ENCODE measurements at places on chromosomes 4 and X. TPM values are rescaled to one million over a fixed set of nuclear protein-coding genes. Genes with fewer than 3 reads are reported as not detected.

SPOCK3 gene
- total RNA-seq, result not detected

ZNF157 gene
- not detected for total RNA-seq

EPHA5 gene
- not detected for total RNA-seq

GAGE12H gene
- total RNA-seq, result not detected

SSX4B gene
- total RNA-seq, result not detected

- no peak for DNase-seq
Measured at GRCh38 chr4:142818031-142818430, 28.1 kb downstream of the INPP4B start.

DNA sequence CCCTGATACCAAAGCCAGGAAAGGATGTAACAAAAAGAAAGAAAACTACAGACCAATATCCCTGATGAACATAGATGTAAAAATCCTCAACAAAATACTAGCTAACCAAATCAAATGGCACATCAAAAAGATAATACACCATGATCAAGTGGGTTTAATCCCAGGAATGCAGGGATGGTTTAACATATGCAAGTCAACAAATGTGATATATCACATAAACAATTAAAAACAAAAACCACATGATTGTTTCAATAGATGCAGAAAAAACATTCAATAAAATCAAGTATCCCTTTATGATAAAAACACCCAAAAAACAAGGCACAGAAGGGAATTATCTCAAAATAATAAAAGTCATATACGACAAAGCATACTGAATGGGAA is 31.5 kb downstream of the ELF2 start:
- no peak for DNase-seq

GRCh38 chr4:61336488-61336887 is 136.4 kb downstream of the ADGRL3 start:
- DNase-seq, result no peak

DNA sequence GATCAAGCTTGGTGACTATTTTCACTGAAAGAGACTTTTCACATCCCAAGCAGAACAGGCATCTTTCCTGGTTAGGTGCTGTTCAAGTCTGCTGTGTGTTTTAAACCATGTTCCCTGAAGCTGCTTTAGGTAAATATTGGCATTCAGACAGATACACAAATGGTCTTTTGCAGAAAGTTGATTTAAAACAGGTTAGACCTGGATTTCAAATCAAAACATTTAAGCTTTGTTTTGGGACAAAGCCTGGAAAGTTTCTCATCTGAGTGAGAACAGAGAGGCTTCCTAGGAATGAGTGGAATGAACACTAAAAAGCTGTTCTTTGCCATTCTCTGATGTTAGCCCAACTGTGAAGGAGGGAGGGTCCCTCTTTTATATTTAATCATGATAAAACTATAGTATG is 10.1 kb downstream of the ANXA3 start:
- DNase-seq, result no peak

DNA sequence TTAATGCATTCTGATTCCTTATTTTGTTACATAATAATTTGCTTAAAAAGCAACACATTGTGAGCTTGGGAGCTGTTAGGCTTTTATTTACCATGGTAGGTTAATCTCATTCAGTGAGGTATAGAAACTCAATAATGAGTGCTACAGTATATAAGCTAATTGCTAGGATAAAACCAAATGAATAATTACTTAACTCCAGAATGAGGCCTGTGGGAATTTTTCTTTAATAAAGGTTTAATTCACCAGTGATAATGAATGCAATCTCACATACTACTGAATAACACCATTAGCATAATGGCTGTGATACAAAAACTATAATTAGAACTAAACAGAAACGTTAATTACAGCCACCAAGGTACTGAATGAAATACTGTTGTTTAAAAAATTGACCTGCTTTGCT is 326.3 kb downstream of the IQCM start:
- no peak for DNase-seq

DNA sequence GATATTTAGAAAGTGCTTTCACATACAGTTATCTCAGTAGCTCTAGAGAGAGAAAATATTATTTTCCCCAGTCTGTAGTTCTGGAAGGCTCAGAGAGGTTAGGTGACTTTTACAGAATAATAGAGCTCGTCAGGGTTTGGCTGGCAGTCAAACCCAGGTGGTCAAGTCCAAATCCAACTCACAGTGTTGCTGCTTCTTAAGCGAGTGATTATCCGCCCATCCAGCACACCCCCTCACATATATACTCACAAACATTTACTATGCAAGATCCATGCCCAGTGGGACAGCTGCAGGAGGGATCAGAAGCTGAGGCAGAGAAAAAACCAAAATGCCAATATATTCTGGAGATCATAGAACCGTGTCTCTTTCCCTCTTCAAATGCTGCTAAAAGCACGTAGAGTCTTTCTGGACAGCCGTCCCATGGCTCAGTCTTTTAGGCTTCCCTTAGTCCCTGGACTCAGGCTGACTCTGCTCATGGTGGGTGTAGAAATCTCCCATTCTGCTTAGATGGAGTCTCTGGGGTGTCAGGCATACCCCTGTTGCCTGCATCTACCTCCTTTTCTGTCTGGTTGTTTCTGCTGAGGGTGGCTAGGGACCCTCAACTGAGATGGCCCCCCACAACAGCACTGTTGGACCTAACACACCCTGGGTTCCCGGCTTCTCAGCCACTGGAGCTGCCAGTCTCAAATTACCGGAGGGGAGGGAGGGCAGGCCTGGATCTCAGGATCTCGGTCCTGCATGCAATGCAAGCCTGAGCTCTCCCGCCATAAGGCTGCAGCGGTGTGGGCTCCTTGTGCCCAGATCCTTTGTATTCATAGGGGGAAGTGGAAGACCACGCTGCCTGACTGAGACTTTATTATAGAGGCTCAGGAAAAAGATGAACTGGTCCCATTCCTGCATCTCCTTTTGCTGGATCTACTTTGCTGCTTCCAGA is at the start of gene CHRNA9:
Gene CHRNA9 (plus strand): TSS at position 743 of the 934 bp plus-strand sequence. CDS start 135 bp downstream, at position 878.
- no peak for DNase-seq

DNA sequence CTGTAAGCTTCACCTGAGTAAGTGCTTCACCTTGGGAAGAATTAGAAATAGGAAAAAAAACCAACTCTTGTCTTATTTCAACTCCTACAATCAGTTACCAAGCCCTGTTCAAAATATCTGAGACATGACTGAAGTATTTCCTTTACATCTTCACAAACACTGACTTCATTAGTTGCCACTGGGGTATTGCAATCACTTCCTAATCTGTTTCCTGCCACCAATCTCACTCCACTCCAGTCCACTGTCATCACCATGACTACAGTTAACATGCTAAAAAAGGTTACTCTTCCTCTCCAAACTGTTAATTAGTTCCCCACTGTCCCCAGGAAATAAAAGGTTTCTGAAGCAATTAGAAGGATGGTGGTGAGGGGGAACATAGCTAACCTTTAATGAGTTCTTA is 3.3 kb upstream of the SUPT20HL1 start:
- no peak for DNase-seq

DNA sequence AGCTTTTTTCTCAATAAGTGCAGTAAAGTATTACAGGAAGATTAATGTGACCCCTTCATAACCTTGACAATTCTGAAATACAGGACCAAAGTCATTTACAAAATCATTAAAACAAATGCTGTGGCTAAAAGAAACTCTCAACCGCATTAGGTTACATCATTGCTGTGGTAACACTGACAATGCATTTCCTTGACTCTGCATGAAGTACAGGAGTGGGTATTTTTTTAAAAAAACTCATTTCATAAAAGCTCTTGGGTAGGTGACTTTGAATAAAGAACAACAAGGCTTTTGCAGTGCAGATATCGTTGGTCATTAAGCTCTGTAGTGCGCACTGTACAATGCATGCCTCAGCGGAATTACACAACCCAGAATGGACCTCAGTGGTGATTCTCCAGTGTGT is 23.4 kb upstream of the XK start:
- no peak for DNase-seq

DNA sequence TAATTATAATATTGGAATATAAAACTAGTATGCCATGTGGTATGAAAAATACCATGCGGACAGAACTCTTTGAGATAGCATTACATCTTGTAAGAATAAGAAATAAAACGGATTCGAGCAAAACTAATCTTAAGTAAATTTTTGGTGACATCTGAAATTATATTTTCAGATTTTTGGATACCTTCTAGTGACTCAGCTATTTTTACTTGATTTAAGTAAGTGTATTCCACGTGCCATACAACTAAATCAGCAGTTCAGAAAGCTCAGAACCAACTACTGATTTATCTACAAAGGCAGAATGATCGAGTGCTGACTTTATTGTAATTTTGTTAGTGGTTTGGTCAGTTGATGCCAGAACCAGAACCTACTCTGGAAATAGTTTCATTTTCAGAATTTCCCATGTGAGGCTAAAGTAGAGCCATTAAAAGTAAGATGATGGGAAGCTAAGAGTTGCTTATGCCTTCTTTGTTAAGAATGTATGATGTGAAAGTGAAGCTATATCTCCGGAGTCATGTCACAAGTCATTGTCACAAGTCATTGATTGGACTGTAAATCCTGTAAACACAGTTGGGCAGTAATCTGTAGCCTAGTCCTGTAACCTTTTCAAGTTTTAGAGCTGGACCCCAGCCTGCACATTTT is 4.0 kb downstream of the ING2 start:
- DNase-seq, result no peak
